Activated CD8-positive, alpha-beta T cell treated with anti-CD3 and anti-CD28 coated beads for 36 hours (primary cell): ENCODE measurements at places on chromosomes 5 and 9. TPM values are rescaled to one million over a fixed set of nuclear protein-coding genes. Genes with fewer than 3 reads are reported as not detected.

DNA sequence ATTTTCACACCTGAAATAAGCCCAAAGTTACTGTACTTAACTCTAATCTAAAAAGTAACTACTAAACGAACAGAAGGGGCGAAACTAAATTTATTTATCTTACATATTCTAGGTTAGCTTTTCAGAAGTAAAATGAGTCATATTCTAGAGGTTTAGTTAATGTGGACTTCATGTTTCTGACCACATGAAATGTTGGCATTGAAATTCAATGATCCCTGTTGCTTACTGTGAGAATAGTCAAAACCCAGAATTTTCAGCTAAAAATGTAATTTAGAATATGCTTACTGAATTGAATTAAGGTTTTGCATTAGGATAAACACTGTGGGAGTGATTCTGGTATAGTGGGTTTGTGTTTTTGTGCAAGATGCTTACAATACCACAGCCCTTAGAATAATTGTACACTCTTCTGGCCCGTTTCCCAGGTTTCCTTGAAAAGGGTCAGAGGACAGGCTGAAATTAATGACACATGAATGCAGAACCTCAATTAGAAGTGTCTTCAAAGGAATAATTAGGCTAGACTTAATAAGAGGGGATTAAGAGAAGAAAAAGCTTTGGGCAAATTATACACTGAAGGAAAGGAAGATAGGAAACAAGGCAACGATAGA is 1.4 kb upstream of the SNX18 start:
- DNase-seq, result no peak

GRCh38 chr5:168319774-168320173 is 28.3 kb downstream of the WWC1 start:
- DNase-seq, result no peak

- DNase-seq, result no peak
Observed at GRCh38 chr5:10702911-10703491, 58.0 kb downstream of the DAP start.

DNA sequence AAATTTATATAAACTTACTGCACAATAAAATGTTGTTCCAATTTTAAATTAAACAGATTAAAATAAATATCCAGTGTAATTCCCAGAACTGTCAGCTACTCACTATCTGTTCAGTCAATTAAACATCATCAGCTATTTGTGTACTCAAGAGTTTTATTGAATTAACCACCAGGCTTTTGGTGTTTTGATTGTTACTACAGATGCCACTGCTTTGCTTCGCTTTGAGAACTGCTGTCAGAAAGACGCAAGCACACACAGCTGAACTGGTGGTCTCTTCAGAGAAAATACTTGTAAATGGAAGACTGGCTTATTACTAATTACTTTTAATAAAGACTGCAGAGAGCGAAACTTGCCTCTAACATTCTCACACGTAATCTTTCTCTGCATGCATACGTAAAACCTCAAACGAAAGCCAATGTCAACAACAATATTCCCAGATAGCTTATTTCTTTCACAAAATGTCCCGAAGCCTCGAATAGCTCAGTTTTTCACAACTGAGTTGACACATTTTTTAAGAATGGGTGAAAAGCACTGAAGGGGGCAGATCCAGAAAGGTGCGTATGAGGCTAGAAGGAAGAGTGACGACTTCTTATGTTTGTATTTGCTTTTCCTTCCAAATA is 259.6 kb upstream of the RPS23 start:
- DNase-seq, result no peak

GRCh38 chr5:151234476-151235238 is 10.8 kb upstream of the CCDC69 start:
- peak; percentile 69 for DNase-seq

DNA sequence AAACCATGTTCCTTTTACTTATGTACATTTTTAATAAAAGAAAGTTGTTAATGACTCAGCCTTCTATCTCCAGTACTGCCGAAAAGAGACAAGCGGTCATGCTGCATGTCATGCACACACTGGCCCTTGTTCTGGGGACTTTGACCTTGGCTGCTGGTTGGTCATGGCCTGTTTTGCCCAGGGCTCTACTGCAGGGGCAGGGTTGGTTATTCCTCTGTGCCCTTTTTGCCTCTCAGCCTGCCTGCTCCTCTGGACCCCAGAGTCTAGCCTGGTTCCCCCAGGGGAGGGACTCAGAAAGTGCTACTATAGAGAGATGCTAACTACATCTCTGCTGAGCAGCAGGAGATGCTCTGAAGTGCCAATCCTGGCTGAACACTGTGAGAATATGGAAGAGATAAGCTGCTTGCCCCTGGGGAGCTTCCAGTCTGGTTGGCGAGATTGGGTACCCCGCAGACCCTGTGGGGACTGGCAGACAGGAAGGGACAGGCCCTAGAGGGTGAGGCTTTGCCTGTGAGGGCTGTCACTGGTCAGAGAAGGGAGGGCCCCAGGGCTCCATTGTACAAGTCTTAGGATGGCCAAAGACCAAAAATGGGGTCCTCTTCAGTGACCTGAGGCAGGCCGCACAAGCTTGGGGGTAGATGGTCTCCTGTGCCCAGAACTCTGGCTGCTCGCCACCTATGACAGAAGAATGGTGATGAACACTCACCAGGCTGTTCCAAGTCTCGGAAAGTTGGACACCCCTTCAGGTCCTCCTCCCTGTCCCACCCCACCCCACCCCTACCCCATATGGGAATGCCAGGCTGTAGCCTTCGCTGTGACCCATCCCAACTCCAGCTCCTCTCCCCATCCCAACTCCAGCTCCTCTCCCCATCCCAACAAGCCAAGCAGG is 14.3 kb downstream of the IRF1 start:
- DNase-seq, result no peak

GRCh38 chr9:7297521-7297920 is 502.1 kb downstream of the DMAC1 start:
- DNase-seq, result no peak

- DNase-seq, result peak; percentile 84
Observed at GRCh38 chr9:136644593-136645351, 17.9 kb upstream of the EGFL7 start.

GRCh38 chr9:34986540-34987047 is 3.0 kb upstream of the DNAJB5 start:
- DNase-seq, result peak; percentile 84

DNA sequence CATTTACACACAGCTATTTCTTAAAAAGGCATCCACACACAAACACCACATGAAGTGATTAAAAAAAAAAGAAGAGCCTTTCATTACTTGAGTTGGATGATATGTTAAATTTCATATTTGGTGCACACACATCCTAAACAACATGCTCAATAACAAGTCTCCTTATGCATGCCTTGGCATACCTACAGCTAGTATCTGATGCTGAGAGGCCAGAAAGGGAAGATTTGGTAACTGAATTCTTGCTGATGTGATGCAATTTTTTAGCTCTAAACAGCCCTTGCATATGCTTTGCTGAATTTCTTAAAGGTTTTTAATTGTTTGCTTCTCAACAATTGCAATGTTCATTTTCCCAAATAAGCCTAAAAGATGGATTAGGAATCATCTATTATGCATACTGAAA is 338.8 kb downstream of the ARL15 start:
- DNase-seq, result no peak

- DNase-seq, result no peak
Observed at GRCh38 chr9:134226221-134226930, 62.0 kb upstream of the RNU6ATAC start.

DNA sequence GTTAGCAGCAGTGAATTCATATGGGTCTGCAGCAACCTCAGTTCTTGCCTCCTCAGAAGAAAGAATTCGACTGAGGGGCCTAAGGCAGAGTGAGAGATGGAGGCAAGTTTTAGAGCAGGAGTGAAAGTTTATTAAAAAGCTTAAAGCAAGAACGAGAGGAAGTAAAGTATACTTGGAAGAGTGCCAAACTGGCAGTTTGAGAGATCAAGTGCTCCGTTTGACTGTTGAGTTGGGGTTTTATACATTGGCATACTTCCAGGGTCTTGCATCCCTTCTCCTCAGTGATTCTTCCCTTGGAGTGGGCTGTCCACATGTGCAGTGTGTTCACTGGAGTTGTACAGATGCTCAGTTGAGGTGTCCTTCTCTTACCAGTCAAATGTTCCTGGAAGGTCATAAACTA is 203.6 kb downstream of the SPATA31D1 start:
- no peak for DNase-seq

GRCh38 chr5:54529565-54529964 is 12.0 kb downstream of the SNX18 start:
- no peak for DNase-seq

DNA sequence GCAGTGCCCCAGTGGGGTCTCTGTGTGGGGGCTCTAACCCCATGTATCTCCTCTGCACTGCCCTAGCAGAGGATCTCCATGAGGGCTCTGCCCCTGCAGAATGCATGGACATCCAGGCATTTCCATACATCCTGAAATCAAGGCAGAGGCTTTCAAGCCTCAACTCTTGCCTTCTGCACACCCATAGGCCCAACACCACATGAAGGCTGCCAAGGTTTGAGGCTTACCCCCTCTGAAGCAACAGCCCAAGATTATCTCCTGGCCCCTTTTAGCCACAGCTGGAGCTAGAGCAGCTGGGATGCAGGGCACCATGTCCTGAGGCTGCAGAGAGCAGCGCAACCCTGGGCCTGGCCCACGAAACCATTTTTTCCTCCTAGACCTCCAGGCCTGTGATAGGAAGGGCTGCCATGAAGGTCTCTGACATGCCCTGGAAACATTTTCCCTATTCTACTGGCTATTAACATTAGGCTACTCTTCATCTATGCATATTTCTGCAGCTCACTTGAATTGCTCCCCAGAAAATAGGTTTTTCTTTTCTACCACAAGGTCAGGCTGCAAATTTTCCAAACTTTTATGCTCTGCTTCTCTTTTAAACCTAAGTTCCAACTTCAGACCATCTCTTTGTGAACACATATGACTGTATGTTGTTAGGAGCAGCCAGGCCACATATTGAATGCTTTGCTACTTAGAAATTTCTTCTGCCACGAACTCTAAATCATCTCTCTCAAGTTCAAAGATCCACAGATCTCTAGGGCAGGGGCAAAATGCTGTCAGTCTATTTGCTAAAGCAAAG is 18.4 kb downstream of the NR3C1 start:
- DNase-seq, result no peak

DNA sequence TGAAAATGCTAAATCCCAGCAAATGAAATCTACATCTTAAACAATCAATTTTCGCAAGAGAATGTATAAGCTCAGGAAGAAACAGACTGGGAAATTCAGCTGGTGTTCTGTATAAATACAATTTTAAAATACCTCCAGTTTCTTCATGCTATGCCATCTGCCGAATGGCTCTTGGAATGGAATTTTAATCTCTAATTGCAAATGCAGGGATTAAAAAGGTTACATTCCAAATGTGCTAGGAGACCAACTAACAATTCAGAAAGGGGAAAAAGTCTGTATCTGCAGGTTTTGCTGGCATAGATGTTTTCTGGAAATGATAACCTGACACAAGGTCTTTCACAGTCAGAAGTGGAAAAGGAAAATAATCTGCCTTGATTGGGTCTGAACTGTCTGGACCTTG is 379.7 kb downstream of the MAT2B start:
- DNase-seq, result no peak

The COL27A1 gene
- 8.4 TPM for total RNA-seq

The PCDHGA5 gene
- total RNA-seq, result not detected

The ECM2 gene
- not detected for total RNA-seq

The PCDHGA12 gene
- not detected for total RNA-seq

The RBM22 gene
- total RNA-seq, result 59.7 TPM

The IL17B gene
- total RNA-seq, result not detected

The KLF9 gene
- total RNA-seq, result 19.0 TPM
